ENCODE measurements at places on chromosomes 6 and 20.

DNA sequence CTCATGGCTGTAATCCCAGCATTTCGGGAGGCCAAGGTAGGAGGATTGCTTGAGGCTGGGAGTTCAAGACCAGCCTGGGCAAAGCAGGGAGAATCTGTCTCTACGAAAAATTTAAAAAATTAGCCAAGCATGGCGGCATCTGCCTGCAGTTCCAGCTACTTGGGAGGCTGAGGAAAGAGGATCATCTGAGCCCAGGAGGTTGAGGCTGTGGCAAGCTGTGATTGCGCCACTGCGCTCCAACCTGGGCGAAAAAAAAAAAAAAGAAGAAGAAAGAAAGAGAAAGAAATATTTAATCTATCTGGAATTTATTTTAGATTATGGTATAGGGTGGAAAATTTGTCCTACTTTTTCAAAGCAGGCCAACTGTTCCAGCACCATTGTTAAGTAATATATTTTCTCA is 32.2 kb upstream of the HIVEP1 start:
- no peak for DNase-seq

DNA sequence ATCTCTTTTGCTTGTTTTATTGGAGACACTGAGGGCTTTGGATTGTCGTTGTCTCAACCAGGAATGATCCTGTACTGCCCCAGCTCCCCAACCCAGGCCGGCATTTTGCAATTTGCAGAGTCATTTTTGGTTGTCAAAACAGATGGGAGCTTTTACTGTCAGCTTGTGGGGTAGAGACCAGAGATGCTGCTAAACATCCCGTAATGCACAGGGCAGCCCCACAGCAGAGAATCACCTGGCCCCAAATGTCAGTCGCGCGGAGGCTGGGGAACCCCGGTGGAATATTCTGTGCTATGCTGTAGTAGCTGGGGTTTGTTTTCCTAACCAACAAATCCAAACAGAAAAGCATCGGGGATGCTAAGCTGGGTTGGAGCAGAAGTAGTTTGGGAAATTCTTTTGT is 99.7 kb downstream of the TSHZ2 start:
- no peak for DNase-seq

- DNase-seq, result no peak
Measured at GRCh38 chr6:85063611-85064010, 299.2 kb upstream of the TBX18 start.

- no peak for DNase-seq
Measured at GRCh38 chr20:61762167-61762710, 303.4 kb downstream of the TAF4 start.

DNA sequence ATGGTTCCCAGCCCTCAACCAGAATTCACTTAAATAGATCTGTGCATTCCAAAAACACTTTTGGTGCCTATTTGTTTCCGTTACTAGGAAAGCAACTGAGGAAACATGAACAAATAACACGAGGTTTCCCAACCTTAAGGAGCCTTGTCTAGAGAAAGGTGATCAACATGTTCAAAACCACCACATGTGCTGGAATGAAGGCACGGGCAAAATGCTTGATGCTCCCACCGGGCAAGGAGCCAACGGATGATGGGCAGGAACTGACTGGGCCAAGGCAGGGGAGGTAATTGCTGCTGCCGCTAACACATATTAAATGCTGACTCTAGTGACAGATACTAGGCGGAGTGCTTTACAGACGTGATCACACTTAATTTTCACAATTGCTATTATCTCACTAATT is 2.5 kb downstream of the MYLK4 start:
- DNase-seq, result no peak

GRCh38 chr6:145960918-145961589 is 3.1 kb downstream of the SHPRH start:
- DNase-seq, result peak; percentile 40

GRCh38 chr20:2839732-2840137 is 720 bp downstream of the PCED1A start:
- DNase-seq, result no peak

GRCh38 chr20:38205001-38205400 is 39.9 kb upstream of the TGM2 start:
- peak; percentile 66 for DNase-seq

GRCh38 chr6:100342830-100343229 is 121.9 kb downstream of the SIM1 start:
- DNase-seq, result peak; percentile 47

GRCh38 chr20:47350691-47351545 is 5.6 kb downstream of the ZMYND8 start:
- DNase-seq, result no peak

DNA sequence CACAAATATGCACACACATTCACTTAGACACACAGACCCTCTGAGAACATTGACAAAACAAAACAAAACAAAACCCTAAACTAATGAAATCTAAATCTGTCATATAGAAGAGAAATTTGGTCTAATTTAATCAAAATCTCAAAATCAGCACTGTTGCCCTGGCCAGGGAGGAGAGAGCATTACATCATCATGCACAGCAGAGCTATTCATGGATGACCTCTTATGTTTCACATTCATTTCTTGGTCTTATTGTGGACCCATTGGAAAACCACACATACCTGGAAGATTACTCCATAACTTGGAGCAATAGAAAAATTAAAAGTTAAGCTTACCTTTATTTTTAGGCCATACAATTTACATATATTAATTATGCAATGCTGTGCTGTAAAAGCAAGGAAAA is 1223.6 kb upstream of the GJE1 start:
- peak; percentile 77 for DNase-seq

- no peak for DNase-seq
Measured at GRCh38 chr6:6885521-6886170, 222.1 kb upstream of the RREB1 start.

DNA sequence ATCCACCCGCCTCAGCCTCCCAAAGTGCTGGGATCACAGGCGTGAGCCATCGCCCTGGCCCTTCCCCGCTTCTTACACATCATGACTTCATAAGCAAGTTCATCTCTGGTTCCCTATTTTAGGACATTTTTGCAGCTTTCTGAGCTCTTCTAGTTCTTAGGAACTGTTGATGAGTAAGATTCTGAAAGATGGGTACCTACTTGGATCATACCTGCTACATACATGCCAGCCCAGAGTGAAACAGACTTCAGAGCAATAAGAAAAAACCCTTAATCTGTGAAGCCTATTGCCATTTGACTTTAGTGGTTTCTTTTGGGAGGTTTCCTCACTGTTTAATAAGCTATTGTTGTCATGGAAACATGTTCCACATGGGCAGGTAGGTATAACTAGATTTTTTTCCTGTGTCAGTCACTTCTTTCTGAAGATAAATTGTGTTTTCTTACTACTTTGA is 27.9 kb upstream of the TMEM217 start:
- DNase-seq, result no peak

- DNase-seq, result no peak
Measured at GRCh38 chr20:46939031-46939965, 44.7 kb downstream of the EYA2 start.

DNA sequence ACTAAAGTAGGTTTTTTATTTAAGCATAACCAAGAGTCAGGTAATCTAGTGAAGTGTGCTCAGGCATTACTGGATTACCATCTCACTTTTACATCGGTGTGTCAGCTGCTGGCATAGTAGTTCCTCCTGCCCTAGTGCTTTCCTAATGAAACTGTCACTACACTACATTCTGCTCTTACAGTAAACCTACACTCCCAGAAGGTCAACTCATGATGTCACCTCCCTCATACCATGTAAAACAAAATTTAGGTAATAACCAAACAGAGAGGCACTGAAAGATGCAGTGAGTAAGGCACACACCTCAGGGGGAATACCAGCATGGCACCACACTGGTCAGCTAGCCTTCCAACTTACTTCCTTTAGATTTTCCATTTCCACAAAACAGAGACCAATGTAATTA is 23.3 kb downstream of the HUS1B start:
- DNase-seq, result no peak

- peak; percentile 30 for DNase-seq
Measured at GRCh38 chr20:35657271-35657670, 7.4 kb downstream of the CPNE1 start.

DNA sequence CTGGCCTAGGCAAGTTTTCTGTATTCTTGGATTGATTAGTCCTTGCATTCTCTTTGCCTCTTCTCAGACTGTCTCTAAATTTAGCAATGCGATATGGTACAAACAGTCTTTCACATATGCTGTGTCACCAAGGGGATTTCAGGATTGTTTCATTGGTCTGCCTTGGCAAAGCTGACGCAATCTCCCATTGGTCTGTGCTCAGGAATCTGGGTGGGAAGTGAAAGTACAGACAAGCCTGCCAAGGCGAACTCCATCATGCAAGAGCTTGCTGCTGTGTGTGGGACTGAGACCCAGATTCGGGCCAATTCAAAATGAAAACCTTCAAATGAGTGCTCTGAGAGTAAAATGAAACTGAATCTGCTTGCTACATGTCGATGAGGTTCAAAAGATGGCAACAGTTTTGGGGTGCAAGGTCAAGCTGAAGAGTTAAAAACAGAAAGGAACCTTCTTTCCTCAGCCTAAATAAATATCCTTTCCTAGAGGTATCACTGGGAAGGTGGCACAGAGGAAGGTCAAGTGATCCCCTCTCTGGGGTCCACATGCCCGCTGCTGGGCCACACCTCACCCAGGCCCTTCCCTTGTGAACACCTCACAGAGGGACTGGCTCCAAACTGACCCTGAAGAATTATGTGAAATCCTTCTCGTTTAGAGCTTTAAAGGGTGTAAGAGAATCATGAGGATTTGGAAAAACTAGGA is 198.8 kb upstream of the PREP start:
- DNase-seq, result peak; percentile 100

All from IMR-90 (cell line).